GM23248 (cell line): ENCODE measurements at places on chromosomes 16 and 17. TPM values are rescaled to one million over a fixed set of nuclear protein-coding genes. Genes with fewer than 3 reads are reported as not detected.

DNA sequence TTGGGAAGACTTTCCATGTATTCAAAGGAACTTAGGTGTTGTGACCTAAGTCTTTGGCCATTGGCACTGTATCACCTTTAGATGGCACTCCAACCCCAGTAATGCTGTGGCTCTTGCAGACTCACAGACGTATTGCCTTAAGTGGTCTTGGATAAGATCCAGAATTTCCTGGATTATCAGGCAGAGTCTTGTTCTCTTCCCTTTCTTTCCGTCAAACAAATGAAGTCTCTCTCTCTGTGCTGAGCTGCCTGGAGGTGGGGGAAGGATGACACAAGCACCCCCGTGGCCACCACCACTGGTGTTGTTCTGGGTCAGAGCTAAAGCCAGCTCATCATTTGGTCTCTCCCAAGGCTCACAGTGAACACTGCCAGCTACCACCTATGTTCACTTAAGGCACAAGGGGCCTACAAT is 789.9 kb upstream of the KIF2B start:
- peak; percentile 2 for DNase-seq
- H3K27me3 ChIP-seq: no peaks in the 10 kb centered on the region
- no peaks in the 10 kb centered on the region for H3K4me1 ChIP-seq
- no peaks in the 10 kb centered on the region for H3K36me3 ChIP-seq

DNA sequence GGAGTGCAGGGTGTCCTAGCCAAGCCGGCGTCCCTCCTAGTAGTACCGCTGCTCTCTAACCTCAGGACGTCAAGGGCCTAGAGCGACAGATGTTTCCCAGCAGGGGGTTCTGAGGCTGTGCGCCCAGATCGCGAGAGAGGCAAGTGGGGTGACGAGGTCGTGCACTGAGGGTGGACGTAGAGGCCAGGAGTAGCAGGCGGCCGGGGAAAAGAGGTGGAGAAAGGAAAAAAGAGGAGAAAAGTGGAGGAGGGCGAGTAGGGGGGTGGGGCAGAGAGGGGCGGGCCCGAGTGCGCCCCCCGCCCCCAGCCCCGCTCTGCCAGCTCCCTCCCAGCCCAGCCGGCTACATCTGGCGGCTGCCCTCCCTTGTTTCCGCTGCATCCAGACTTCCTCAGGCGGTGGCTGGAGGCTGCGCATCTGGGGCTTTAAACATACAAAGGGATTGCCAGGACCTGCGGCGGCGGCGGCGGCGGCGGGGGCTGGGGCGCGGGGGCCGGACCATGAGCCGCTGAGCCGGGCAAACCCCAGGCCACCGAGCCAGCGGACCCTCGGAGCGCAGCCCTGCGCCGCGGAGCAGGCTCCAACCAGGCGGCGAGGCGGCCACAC is at the start of gene MMP2:
Gene MMP2 (plus strand): TSS at position 372 of the 603 bp plus-strand sequence. CDS start 282 bp downstream, outside the sequence.
- H3K27me3 ChIP-seq: no peaks in the 10 kb centered on the region
- H3K4me3 ChIP-seq: peak within 1 kb of the TSS; percentile 100
- H3K27ac ChIP-seq: peak within 1 kb of the TSS; percentile 97
- DNase-seq: peak; percentile 86
- H3K36me3 ChIP-seq: peaks cover 17% of the 10 kb centered on the region

The SLC47A2 gene
- not detected in 2 replicates for total RNA-seq

DNA sequence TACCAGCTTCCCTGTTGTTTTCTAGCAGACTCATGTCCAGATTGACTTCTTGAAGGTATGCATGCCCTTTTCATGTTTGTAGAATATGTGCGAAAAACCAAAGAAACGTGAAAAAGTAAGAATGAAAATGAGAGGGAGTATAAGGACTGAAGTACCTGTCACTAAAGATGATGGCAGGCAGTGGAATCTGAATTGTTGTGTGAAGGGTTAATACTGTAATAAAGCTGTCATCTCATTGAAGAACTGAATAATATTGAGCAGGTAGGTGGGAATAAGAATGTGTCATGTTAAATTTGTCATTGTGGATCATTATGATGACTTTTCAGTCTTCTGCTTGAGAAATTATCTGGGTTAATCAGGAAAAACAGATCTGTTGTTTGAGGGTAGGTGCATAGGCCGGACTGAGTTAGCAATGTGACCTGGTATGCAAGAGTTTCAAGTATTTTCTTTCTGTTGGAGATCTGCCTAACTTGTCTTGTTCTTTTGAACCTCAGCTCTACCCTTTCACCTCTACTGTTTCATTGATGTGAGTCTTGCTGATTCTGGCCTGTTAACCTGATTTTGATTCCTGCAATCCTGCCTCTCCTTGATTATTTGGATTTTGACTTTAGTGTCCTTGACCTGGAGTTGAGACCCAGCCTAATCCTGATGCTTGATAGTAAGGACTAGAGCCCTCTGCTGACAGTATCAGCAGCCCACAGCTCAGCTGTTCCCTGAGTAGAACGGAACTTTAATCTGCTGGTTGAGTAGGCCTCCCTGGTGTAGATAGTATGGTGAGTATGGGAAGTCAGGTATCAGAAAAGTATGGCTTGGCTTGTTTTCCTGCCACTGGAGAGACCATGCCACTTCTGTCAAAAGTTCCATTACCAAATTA is 64.6 kb downstream of the MAP2K4 start:
- DNase-seq: no peak
- H3K27ac ChIP-seq: no peak overlapping the region
- H3K36me3 ChIP-seq: no peaks in the 10 kb centered on the region
- no peaks in the 10 kb centered on the region for H3K27me3 ChIP-seq

The DBNDD1 gene
- total RNA-seq: 2.0 and 3.1 TPM in 2 replicates

DNA sequence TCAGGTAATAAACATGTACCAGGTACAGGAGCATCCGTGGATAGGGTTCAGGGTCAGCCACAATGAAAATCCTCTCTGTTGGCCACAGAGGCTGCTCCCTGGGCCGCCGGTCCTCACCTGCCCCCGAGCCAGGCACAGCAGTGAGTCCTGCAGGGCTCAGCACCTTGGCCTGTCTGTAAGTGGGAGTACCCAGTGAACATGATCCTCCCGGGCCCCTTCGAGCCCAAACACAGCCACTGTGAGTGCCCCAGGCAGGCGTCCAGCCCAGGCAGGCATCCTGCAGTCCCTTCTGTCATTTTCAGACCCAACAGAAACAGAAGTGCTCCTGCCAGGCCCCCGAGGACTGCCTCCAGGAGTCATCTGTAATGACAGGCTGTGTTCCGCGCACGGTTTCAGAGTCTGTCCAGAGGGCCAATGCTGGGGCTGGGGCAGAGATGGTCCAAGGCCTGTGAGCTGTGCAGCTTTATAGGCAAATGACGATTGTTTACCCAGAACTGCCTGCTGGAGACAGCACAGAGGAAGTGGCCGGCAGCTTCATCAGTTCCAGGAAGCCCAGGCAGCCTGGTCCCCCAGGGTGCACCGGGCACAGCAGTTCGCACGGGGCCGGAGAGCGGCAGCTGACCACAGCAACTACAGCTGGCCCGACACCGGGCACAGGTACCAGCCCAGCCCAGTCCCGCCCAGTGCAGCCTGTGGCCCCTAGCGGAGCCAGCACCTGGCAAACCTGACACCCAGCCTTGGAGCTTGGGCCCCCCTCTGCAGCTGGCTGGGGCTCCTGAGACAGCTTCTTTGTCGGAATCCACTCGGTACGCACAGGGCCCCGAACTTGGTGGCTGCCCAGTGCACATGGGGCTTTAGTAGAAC is 13.2 kb downstream of the SLC7A5 start:
- peaks cover 3% of the 10 kb centered on the region; the same call in 1 of the 2 replicates for H3K36me3 ChIP-seq
- no peak overlapping the region for H3K4me3 ChIP-seq
- peaks cover 25% of the 10 kb centered on the region for H3K4me1 ChIP-seq

DNA sequence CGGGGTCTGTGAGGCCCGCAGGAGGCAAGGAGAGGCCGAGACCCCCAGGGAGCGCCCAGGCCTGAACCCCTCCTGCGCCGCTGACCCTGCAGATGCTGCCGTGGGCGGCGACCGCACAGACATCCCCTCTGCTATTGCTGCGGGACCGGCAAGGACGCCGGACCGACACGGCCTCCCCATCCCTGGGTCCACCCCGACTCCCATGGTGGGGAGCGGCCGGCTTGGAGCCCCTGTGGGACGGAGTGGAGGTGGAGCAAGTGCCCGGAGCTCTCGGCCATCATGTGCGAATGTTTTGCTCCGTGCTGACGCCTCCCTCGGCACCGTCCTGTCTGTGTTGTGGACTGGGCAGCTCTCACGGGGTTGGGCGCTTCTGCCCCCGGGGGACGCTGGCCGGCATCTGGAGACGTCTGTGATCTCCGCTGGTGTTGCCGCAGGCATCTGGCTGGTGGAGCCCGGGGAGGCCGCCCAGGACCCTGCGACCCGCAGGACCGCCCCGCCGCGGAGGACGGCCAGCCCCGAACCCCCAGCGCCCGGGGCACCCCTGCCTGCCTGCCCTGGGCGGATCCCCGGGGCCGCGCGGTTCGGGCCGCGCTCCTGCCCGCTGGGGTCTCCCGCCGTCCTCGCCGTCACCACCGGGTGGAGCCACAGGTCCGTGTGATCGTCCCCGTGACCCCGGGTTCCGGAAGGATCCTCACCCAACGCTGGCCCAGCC is 12.8 kb upstream of the GNG13 start:
- peak overlapping the region; percentile 71 for H3K4me3 ChIP-seq
- DNase-seq: peak; percentile 72
- H3K27me3 ChIP-seq: peaks cover 14% of the 10 kb centered on the region; the same call in 1 of the 2 replicates
- H3K36me3 ChIP-seq: no peaks in the 10 kb centered on the region

- peaks cover 26% of the 10 kb centered on the region; the same call in 1 of the 2 replicates for H3K27me3 ChIP-seq
- DNase-seq: no peak
- H3K4me3 ChIP-seq: no peak overlapping the region
- no peaks in the 10 kb centered on the region for H3K36me3 ChIP-seq
Measured at GRCh38 chr17:45841883-45842525, 2.7 kb upstream of the SPPL2C start.

- no peaks in the 10 kb centered on the region for H3K36me3 ChIP-seq
- no peaks in the 10 kb centered on the region for H3K4me1 ChIP-seq
- H3K4me3 ChIP-seq: no peak overlapping the region
- H3K27ac ChIP-seq: no peak overlapping the region
- DNase-seq: peak; percentile 58
Measured at GRCh38 chr17:50816771-50817751, 18.3 kb upstream of the WFIKKN2 start.

DNA sequence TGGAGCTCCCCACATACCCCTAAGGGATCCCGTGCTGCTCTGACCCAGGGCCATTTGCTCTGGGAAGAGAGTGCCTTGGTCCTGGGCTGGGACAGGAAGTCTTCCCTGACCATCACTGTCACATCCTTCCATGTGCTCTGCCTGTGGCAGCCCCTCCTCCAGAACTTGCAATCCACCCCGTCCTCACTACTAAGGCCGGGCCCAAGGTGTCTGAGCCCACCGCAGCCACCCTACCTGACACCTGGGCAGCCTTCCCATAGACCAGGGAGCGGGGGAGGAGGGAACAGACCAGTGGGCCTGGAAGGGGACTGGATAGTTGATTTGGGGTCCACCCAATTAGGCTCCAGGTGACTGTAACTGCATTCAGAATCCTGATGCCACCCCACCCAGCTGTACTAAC is 117.5 kb upstream of the CRHR1 start:
- H3K4me3 ChIP-seq: no peak overlapping the region
- H3K36me3 ChIP-seq: no peaks in the 10 kb centered on the region
- no peak overlapping the region for H3K27ac ChIP-seq
- DNase-seq: no peak

GRCh38 chr17:71759422-71760060 is 361.3 kb upstream of the SOX9 start:
- H3K27ac ChIP-seq: no peak overlapping the region
- no peak for DNase-seq
- H3K27me3 ChIP-seq: no peaks in the 10 kb centered on the region
- H3K4me1 ChIP-seq: peaks cover 8% of the 10 kb centered on the region; the same call in 1 of the 2 replicates

GRCh38 chr17:39563476-39563875 is 44.2 kb downstream of the NEUROD2 start:
- H3K36me3 ChIP-seq: peaks cover 11% of the 10 kb centered on the region; the same call in 1 of the 2 replicates
- no peak overlapping the region for H3K27ac ChIP-seq
- no peaks in the 10 kb centered on the region for H3K27me3 ChIP-seq

DNA sequence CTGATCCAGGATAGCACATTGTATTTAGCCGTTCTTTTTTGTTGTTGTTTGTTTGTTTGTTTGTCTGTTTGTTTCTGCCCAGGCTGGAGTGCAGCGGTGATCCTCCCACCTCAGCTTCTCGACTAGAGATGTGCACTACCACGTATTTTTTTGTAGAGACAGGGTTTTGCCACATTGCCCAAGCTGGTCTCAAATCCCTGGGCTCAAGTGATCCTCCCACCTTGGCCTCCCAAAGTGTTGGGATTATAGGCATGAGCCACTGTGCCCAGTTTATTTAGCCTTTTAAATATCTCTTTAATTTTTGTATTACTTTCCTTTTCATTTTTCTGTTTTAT is 9.2 kb upstream of the NLRC5 start:
- H3K36me3 ChIP-seq: no peaks in the 10 kb centered on the region
- H3K4me1 ChIP-seq: peaks cover 9% of the 10 kb centered on the region
- H3K27ac ChIP-seq: no peak overlapping the region
- DNase-seq: no peak
- H3K4me3 ChIP-seq: no peak overlapping the region

The TEKT5 gene
- total RNA-seq: not detected in 2 replicates
